AG10803 (cell line): ENCODE measurements at places on chromosomes 12 and 14.

DNA sequence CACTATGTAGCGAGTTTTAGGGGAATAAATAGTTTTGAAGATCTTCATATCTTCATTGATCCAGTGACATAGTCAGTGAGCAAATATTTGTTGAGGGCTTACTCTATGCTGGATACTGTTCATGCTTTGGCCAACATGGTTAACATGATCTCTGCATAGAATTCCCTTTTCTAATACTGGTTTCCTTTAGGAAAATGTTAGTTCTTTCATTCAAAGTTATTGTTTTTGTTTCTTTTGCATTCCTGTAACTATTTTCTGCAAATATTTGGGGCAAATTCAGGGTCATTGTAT, 226.5 kb downstream of the C12orf50 start:
- DNase-seq = no peak

DNA sequence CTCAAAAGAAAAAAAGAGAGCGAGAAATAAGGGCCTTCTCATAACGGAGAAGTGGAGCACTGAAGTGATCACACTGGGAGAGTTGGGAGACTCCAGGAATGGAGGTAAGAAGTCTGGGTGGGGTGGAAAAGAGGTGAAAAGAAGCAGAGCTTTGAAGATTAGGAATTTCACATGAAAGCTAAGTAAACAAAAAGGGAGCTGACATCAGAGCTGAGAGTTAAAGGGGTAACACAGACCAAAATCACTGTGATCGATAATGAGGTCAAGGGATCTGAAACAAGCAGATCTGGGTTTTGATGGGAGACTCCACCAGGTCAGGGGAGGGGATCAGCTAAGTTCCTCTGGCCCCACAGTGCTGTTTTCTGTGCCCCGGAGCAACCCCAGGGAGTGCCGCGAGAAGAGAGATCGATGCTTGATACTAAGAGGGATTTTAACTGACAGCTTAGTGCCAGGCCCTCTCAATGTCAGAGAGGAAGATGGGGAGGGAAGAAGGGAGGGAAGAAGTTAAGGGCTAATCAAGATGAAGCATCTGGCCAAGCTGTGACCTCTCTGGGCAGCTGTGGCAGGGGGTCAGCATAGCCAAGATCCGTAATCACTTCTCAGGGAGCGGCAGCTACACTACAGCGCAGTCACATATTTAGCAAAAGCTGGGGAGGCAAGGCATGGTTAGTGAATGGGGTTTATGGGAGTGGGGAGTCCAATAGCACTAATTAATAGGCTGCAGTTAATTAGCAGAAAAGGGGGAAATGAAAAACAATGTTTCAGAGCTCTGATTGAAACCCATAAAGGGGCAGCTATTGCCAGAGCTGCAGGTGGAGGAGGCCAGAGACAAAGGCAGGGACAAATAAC, 8.0 kb downstream of the AQP6 start:
- DNase-seq = no peak

- no peak for DNase-seq
Measured at GRCh38 chr14:69086537-69086936, 66.4 kb downstream of the DCAF5 start.

DNA sequence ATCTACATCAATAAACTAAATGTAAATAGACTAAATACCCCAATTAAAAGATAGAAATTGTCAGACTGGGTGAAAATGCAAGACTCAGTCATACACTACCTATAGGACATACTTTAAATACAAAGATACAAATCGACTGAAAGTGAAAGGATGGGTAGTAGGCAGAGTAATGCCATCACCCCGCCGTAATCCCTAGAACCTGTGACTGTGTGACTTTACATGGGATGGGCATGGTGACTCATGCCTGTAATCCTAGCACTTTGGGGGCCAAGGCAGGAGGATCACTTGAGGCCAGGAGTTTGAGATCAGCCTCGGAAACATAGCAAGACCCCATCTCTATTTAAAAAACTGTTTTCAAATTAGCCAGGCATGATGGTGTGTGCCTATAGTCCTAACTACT, 2.6 kb upstream of the EVL start:
- DNase-seq = no peak

DNA sequence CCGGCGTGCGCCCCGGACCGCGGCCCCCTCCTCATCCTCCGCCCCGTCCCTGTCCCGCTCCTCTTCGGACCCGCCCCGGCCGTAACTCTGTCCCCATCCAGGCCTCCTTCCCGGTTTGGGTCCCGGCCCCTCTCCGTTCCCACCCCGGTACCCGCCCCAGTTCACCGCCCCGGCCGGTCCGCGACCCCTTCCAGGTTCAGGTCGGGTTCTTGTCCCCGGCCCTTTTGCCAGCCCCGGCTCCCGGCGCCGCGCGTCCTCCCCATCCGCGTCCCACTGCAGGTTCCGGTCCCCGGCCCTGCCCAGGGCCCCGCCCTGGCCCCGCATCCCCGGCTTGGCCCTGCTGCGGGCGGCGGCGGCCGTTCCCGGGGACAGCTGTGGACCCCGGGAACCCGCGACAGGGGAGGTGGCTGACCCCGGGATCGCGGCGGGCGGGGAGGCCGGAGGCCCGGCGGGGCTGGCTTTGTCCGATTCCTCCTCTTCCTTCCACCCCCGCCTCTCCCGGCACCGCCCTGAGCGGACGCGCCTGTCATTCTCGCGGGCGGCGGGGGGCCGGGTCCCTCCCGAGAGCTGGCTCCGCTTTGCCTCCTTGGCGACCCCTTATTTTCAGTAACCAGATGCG, 601 bp downstream of the KLC1 start:
- no peak for DNase-seq

- DNase-seq = peak; percentile 49
Measured at GRCh38 chr12:38921025-38921677, 15.8 kb upstream of the CPNE8 start.

GRCh38 chr12:100274291-100274690, 7.3 kb downstream of the SCYL2 start:
- DNase-seq = no peak

GRCh38 chr14:71139294-71139946, 232.2 kb downstream of the PCNX1 start:
- no peak for DNase-seq

DNA sequence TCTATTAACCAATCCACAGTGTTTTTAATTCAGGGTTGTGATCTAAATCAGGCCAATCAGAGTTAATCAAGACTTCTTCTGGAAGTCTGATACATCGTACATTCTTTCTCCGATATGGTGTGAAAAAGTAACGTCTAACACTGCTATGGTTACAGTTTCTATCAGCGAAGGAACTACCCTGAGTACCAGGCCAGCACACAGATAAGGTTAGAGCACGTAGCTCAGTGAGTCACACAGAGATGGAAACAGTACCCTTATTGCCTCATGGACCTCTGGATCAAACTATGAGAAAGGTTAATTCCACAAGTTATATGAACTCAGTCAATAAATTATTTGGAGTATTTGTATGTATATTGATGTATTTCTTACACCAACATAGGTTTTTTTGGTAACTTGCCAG, 3.3 kb downstream of the OR6C68 start:
- DNase-seq = no peak

GRCh38 chr12:77337362-77337761, 272.0 kb upstream of the E2F7 start:
- no peak for DNase-seq

DNA sequence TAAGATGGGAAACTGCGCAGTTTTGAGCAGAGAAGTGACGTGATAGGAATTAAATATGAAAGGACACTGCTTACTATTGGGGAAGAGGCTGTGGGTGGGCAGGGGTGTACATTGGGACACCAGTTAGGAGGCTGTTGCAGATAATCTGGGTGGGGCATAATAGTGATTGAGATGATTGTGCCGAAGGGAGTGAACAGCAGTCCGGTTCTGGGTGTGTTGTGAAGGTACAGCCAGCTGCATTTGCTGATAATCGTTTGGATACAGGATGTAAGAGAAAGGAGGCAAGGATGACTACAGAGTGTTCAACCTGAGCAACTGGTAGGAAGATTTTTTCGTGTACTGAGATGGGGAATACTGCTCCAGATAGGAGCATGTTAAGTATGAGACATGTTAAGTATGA, 205.2 kb upstream of the NEDD1 start:
- DNase-seq = no peak

GRCh38 chr12:14157088-14157747, 175.8 kb upstream of the GRIN2B start:
- DNase-seq = no peak

DNA sequence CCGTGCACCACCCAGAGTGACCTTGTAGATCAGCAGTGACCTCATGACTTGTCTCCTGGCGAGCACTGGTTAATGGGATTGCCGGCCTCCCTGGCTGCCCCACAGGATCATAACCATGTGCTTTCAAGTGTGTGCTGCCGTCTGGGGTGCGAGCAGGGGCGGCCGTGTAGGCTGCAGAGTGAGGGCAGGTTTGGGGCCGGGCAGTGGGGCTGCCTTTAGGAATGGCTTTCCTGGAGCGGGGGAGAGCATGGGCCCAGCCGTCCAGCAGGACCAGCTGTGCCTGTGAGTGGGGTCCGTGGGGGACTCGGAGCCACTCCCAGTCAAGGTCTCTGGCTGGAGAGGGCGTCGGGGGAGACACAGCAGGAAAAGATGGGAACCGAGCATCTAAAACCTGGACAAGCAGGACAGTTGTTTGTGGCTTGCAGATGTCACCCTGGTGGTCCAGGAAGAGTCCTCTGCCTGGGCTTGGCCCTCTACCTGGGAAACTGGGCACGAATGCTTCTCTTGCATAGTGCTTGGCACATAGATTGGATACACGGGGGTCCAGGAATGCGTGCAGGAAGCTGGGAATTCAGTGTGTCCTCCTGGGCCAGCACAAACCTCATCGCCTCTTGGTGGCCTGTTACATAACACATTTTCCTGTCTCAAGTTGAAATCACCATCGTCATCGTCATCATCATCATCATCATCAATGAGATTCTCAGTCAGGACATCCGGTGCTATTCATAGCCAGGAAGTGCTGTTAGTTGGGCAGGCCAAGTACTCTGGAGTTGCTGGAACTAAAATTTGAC, 96.0 kb downstream of the ADGRD1 start:
- DNase-seq = no peak

- no peak for DNase-seq
Measured at GRCh38 chr12:24360907-24361306, 411.4 kb upstream of the SOX5 start.

DNA sequence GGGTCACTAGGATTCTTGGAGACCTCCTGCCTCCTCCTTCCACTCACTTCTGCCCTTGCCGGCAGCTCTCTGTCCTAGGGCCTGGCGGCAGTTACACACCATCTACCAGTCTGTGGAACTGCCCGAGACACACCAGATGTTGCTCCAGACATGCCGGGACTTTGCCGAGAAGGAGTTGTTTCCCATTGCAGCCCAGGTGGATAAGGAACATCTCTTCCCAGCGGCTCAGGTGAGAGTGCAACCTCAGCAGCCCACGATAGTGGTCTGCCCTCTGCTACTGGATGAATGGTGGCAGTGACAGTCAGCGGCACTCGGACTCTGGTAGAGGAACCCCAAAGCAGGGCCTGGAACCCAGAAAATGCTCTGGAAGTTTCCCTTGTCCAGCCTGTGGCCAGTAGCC, 1.3 kb downstream of the ACADS start:
- DNase-seq = no peak

GRCh38 chr12:65609359-65609771, 214.9 kb upstream of the HMGA2 start:
- DNase-seq = peak; percentile 77

DNA sequence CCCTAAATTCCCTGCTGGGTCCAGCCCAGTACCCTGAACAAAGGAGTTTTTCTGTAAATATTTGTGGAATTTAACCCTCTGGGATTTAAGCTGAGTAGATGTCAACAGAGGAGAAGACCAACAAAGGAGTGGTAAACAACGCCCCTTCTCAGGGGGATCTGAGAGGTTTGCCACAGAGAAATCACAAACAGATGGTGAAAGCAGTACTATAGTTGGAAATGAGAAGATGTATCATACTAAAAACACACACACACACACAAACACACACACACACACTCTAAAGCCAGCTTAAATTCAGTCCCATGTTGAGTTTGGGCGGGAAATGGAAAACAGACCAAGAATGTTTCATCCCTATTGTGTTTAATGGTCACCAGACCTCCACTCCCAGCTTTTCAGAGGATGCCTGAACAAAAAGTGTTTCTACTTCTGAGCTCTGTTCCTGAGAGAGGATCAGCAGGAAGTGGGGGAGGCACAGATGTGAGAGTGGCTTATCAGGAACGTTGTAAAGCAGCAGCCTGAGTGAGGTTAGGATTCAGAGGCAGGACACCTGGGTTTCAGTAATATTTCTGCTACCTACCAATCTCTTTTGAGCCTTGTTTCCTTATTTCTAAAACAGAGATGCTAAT, 3.2 kb downstream of the BIN2 start:
- DNase-seq = peak; percentile 81

DNA sequence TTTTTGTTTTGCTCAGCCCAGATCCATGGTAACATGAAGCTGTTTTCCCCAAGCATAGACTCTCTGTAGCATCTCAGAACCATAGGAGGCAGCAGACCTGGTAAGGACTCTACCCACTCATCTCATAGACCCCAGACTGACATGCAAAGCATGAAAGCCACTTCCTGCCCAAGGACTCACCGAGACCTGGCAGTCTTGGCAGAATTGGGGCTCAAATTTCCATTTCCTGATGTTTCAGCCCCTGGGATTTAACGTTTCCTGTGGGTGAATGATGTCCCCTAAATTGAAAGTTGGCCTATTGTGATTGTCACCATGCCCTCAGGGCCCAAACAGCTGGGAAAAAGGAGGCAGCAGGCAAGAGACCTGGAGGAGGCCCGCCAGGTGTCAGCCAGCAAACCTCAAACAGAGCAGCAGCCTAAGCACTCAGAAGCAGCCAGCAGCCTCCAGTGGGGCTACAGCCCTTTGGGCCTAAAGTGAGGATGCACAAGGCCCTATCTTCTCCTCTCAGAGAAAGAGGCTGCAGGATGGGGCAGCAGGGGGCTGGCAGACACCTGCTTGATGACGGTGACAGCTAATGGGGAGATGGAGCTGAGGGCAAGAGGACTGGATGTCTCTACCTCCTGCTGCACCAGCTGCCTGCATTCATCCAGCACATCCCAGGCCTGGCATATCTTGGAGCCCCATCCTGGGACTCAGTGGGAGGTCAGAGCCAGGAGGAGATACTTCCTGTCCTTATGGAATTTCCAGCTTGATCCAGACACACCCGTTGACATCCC, 8.5 kb downstream of the KRT85 start:
- no peak for DNase-seq

GRCh38 chr14:47539031-47539461, 136.4 kb downstream of the MDGA2 start:
- DNase-seq = no peak

- DNase-seq = no peak
Measured at GRCh38 chr14:91349481-91350074, 68.0 kb downstream of the CCDC88C start.

- DNase-seq = no peak
Measured at GRCh38 chr12:42021469-42021868, 123.2 kb downstream of the GXYLT1 start.

DNA sequence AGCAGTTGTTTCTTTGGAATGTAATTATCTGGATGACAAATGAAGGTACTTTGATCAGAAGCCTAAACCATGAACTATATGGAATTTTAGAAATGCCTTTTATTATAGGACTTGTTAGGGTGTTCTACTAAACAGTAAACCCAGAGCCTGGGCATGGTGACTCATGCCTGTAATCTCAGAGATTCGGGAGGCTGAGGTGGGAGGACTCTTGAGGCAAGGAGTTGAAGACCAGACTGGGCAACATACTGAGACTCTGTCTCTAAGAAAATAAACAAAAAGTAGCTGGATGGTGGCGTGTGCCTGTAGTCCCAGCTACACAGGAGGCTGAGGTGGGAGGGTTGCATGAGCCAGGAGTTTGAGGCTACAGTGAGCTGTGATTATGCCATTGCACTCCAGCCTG, 23.9 kb downstream of the PALS1 start:
- peak; percentile 60 for DNase-seq
